ENCODE measurements at places on chromosomes 4 and X.

DNA sequence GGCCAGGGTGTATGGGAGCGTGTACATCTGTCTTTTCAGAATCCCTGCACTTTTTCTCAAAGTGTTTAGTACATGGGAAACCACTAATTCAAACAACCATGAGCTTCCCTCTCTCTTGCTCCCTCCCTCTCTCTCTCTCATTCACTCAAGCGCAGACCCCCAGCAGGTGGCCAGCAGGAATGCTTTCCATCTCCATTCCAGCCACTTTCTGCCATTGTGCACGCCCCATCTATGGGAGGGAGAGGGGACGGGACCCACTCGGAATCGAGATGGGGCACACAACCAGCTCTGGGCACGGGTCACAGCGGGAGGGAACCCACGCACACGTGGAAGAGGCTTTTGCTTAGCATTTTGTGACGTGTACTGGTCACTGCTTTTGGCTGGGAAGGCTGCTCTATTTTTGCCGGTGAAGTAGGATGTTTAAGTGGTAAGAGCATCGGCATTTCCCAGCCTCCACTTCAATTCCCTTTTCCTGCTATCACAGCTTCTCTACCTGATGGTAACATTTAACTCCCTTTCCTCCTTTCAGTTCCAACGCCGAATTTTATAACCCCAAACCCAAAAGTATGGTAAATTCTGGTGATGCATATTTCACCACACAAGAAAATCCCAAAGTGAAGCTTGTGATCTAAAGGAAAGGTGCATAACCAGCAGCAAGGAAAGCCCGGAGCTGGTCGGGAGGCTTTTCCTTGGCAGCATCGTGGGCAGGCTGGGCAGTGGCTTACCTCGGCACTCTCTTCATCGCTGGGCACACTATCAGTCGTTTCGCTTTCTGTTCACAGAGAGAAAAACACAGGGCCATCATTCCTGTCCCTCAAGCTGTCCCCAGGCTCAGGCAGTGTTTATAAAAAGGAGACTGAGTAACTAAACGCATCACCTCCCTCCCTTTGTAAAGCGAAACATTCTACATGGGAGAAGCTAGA is 84.1 kb downstream of the IRF2 start:
- peak; percentile 61 for DNase-seq

DNA sequence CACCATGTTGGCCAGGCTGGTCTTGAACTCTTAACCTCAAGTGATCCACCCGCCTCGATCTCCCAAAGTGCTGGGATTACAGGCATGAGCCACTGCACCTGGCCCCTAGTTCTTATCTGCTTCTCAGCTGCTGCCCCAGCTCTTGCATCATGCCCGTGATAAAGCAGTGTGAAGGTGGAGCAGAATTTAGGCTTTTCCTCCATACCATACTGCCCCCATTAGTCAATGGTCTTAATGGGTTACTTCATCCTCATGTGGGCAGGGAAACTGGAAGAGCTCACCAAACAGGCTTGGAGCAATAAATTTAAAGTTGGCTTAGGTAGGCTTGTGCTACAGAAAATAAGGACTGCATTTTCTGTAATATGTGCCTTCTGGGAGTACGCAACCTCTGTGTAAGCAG is 636.9 kb upstream of the BOD1L1 start:
- DNase-seq, result no peak

- no peak for DNase-seq
Observed at GRCh38 chr4:145207934-145208333, 27.5 kb upstream of the OTUD4 start.

- DNase-seq, result no peak
Observed at GRCh38 chr4:182175788-182176519, 67.2 kb upstream of the TENM3 start.

- no peak for DNase-seq
Observed at GRCh38 chr4:122744229-122744628, 11.7 kb downstream of the BBS12 start.
